ENCODE measurements at places on chromosomes 4 and X.

- DNase-seq = no peak
Measured at GRCh38 chr4:109916027-109916409, 3.3 kb downstream of the EGF start.

DNA sequence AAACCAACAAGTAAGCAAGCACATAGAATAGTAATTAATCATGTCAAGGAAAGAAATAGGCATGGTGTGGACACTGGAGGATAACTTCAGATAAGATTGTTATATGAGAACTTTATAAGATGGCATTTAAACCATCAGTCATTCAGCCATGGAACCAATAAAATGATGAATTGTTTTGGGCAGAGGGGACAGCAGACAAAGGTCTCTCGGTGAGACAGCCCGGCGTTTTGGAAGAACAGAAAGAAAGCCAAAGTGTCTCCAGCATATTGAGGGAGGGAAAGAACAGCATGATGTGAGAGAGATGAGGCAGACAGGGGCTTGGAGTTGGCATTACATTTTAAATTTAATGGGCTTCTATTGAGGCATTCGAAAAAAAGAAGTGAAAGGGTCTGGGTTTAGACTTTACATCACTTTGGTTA lies 883 bp upstream of the PPM1K start:
- no peak for DNase-seq

DNA sequence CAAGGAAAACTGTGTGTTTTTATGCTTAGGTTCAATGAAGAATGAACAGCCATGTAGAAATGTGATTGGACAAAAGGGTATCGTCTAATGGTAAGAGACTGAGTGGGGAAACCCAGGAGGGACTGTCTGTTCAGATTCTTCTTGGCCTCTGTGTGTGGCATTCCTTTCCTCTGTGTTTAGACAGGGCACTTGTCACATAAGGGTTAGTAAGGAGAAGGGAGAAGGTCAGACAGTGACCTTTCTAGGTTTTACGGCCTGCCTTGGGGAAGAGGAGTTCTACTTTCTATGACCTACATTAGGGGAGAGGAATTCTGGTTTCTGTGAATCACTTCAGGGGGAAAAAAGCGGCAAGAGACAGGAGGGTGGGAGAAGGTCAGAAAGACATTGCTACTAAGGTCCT lies 119.5 kb downstream of the GC start:
- DNase-seq = no peak

DNA sequence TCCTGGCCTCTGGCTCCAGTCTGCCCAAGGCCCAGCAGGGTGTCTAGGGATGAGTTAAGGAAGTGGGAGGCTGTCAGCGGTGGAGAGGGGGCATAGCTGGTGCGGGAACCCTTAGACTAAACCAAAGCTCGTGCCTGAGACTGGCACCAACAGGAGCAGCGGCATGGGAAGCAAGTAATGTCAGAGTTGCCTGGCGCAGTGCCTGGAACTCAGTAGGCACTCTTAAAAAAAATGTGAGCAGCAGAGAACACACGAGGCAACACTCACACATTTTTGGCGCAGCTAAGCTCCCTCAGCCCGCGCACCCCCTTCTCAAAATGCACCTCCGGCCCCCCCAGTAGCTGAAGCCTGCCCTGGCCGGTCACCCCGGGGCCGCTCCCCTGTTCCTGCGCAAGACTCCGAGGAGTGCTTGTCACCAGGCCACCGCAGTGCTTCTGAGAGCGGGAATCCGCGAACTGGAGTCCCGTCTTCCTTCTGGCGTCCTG lies 583 bp downstream of the GABRE start:
- peak; percentile 33 for DNase-seq

DNA sequence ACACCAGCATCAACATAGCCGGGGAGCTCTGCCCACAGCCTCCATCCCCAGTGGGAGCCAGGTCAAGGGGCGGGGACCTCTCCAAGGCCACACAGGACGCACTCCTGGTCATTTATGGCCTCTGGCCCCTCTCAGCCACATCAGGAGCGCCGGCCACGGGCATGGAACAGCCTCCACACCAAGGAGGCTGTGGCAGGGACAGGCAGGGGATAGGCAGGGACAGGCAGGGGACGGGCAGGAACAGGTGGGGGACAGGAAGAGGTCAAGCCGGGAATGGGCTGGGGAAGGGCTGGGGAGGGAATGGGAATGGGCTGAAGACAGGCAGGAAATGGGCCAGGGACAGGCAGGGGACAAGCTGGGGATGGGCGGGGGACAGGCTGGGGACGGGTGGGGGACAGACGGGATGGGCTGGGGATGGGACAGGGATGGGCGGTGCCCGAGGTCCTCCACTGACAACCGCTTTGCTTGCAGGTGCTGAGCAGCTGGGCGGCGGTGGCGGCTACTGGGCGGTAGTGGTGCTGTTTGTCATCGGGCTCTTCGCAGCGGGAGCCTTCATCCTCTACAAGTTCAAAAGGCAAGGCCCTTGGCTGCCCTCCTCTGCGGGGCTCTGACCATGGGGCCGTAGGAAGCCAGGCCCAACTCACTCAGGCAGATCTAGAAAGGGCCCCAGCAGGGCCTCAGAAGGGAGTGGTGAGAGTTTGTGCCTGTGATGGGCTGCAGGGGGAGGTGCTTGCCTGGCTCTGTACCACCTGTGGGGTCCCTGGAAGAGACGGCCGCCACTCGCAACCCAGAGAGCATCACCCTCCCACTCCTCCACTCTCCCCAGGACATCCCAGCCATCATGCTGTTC lies 205.6 kb downstream of the AFAP1 start:
- no peak for DNase-seq

GRCh38 chrX:133307637-133308498 lies 89.7 kb upstream of the TFDP3 start:
- peak; percentile 33 for DNase-seq

GRCh38 chrX:133448512-133449076 lies 33.3 kb upstream of the GPC4 start:
- no peak for DNase-seq

DNA sequence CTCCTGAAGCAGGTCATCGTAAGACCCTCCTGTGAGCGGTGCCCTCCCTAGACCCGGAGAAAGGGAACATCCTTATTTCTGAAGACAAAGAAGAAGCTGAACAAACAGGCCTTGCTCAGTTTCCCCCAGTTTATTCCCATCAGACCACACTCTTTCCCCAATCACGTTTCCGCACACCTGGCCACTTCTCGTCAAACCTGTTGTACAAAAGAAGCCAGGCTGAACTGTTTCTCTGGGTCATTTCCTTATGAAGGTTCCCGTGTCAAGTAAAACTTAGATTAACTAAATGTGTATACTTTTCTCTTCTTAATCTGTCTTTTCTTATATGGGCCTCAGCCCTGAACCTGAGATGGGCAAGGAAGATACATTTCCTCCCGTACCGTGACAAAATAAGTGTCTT lies 111.6 kb upstream of the ENPP6 start:
- no peak for DNase-seq

DNA sequence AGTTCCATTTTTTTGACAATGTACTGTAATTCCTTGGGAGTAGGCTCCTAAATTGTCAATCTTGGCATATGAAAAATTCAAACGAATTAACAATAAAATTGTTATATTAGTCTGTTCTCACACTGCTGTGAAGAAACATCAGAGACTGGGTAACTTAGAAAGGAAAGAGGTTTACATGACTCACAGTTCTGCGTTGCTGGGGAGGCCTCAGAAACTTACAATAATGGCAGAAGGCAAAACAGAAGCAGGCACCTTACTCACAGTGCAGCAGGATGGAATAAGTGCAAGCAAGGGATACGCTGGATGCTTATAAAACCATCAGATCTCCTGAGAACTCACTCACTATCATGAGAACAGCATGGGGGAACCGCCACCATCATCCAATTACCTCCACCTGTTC lies 246.4 kb upstream of the TRAM1L1 start:
- DNase-seq = no peak

DNA sequence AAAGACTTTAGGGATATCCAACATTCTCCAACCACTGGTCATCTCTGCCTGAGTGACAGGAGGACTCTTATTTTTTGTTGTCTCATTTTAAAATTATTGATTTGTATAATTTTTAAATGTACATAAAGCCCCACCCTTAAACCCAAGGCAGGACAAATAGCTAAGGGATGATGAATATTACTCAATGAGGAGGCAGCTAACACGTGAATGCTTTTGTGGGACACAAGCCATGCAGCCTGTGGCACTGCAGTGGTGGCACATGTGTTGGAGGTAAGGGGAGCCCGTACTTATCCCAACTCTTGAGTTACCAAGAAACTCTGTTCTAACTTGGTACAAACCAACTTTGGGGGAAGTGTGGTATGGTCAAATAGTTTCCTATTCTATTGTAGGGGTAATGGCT lies 19.5 kb downstream of the MID1IP1 start:
- DNase-seq = no peak

DNA sequence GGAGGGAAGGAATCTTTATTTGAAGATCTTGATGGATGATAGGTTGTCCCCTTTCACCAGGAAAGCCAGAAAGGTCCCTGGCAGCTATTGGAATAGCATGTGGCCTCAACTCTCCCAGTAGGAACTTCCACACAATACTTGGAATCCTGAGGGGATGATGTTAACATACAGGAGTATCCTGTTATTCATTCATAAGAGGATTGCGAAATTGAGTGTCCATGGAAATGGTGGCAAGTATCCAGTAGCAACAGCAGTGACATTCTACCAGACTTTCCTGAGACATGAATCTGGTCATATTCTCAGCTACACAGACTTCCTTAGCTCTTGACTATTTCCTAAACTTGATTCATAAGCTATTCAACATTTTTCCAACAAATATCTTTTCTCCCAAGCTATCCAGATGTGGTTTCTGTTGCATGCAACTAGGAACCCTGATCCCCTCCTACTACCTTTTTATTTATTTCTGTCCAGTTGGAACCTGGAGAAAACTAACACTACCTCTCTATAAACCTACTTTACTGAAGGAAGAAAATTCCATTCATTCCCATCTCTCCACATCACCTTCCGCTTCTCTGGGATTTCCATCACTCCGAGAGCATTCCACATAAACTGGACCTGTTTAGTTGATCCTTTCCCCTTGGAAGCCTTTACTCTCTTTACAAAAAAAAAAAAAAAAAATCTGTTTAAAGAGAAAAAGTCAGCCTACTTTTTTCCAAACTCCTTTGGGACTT lies 101.8 kb downstream of the ANXA5 start:
- DNase-seq = no peak

All from left cardiac atrium (tissue), 4 donors.